Type B pancreatic cell (in vitro differentiated cells): ENCODE measurements at places on chromosomes 3 and 15.
A peak's percentile ranks its signal among the peaks of the same experiment; 100 is the strongest.

DNA sequence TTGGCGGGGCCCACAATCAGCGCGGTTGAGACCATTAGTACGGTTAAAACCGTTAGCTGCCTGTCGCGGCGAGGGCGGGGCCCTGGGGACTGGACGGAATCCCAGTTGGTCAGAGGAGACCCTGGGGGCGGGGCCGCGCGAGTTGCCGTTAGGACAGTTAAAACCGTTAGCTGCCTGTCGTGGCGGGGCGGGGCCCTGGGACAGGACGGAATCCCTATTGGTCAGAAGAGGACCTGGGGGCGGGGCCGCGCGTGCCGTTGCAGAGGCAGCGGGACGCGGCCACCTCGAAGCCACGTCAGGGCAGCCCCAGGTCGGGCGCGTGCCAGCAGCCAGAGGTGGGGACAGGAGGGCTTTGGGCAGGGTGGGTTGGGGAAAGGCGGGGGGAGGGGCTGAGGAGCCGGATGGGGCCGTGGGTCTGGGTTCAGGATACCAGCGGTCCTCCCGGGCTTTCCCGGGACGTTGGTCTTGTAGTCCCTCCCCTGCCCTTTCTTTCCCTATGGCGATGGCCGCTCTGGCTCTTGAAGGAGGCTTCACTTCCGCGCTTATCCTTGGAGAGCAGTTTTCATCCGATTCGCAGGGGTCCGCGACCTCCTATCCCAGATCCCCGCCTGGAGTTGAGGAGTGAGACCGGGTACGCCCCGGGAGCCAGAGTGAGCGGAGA is 28.0 kb downstream of the KLHDC8B start:
- DNase-seq, result no peak

DNA sequence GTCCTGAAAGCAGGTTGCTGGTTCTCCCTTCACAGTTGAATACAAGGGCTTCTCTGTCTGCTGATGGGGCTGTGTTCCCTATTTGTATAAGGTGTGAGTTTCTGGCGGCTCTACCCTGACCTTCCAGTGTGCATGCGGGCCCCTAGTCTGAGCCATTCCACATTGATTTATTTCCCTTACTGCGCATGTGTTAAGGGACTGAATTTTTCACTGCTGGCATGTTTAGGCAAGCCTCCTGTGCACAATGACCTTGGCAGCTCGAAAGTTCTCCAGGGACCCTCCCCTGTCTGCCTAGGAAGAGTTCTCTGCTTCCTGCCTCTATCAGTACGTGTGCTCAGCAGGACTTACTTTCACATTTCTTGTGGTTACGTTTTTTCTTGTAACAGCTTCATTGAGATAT is 11.4 kb downstream of the TRAK1 start:
- DNase-seq, result no peak

GRCh38 chr3:48656841-48657281 is 5.8 kb downstream of the CELSR3 start:
- DNase-seq, result no peak

DNA sequence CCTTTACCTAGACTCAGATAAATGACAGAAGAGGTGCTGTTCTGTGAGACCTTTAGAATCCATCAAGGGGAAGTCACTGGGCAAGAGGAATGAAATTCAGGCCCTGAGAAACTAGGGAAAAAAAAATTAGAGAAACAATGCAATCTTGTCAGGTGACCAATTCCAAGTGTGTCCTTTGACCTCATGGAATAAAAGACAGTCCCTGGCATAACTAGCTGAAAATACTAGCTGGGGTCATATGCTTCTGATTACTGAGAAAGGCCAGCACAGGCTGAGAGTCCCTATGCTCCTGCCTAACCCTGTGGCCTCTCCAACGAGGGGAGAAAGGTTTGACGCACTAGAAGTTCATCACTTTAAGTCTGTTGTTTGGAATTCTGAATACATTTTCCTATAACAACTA is 167.3 kb downstream of the XXYLT1 start:
- no peak for DNase-seq

GRCh38 chr15:23467110-23467600 is 20.1 kb upstream of the GOLGA6L2 start:
- DNase-seq, result no peak

DNA sequence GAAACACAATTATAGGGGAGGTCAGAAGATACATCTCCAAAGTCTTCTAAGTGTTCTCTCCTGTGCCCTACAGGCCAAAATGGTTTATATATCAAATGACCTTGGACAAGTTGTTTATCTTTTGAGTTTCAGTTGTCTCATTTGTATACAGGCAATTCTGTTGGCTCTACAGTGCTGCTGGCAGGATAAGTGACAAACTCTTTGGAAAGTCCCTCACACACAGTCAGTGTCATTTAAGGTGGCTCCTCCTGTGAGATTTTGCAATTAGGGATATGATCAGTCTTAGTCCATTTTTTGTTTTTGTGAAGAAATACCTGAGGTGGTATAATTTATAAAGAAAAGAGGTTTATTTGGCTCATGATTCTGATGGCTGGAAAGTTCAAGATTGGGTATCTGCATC is 1035.8 kb upstream of the CFAP20DC start:
- DNase-seq, result no peak

GRCh38 chr3:12797124-12797891 is 828 bp downstream of the CAND2 start:
- DNase-seq, result no peak

- DNase-seq, result no peak
Observed at GRCh38 chr15:48896869-48897814, 19.2 kb downstream of the EID1 start.

GRCh38 chr3:138188013-138188730 is 1.1 kb downstream of the ARMC8 start:
- DNase-seq, result no peak

DNA sequence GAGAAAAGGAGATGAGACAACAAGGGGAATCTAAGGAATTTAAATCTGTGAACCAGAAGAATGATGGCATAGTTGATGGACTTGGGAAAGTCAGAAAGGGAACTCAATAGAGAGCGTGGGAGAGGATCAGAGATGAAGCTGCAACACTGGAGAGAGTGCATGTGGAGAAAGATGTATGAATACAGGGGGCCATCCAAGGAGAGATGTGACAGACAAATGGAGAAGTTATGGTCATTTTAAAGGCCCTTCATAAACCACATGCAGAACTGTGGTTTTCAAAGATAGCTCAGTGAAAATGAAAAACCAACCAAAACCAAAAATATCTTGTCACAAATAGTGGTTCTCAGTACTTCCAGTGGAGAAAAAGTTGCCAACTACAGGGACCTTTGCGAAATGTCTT is 265.2 kb downstream of the SUCLG2 start:
- no peak for DNase-seq

GRCh38 chr3:184099806-184100686 is 3.2 kb downstream of the HTR3E start:
- DNase-seq, result no peak

DNA sequence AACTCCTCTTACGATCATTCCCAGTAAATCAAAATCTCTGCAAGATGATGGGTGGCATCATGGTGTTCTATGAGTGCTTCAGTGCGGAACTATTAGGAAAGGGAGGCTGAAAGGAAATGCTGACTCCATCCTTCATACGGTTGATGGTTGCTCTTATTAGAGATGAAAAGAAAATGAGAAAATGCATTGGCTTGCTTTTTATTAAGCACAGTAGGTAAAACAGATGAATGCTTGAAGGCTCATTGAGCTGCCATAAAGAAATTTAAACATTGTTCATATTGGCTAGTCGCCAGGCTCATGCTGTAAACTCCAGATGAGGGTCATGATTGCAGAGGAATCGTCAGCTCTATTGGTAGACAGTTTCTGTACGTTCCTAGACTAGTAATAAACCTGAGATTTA is 115.8 kb downstream of the EPHA3 start:
- no peak for DNase-seq

DNA sequence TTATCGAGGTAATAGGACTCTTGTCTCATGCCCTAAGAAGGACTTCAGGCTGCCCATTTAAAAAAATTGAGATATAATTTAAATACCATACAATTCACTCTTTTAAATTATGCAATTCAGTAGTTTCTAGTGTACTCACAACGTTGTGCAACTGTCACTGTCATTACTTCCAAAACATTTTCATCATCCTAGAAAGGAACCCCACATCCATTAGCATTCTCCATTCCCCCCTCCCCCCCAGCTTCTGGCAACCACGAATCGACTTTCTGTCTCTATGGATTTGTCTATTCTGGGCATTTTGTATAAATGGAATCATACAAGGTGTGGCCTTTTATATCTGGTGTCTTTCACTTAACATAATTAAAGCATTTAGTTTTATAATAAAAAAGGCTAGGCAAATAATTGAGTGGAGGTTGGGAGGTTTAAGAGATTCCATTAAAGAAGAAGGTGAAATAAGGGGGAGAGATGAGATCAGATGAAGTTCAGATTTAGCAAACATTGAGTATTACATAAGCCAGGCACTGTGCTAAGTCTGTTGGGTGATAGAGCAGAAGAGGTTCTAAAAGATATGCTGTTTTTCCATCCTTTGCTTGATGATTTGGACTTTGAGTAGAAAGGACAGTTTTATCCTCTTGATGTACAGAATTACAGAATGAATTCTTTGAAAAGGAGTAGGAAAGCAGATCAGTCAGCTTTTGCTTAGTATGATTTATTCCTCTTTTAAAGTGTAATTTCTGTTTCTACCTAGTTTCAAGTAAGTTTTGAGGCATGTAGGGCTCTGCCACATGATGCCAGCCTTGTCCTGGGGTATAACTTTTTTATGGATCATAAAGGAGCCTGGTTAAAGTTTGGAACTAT is 36.3 kb downstream of the UBE2E2 start:
- DNase-seq, result no peak

GRCh38 chr3:194095464-194095863 is 40.5 kb upstream of the HES1 start:
- DNase-seq, result no peak

- DNase-seq, result no peak
Observed at GRCh38 chr3:180184816-180185215, 148.1 kb upstream of the PEX5L start.

DNA sequence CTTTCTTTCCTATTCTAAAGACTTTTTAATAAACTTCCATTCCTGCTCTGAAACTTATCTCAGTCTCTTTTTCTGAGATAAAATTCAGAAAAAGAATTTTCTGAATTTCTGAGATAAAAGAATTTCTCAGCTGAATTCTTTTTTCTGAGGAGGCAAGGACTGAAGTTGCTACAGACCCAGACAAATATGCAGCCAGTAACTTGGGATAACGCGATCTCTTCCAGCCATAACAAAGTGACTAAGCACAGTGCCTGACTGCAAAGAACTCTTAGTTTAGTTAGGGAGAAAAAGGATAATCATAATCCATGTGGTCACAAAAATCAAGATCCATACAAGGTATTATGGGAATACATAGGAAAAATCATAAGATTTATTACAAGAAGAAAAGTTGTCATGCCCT is 222.0 kb upstream of the GAP43 start:
- no peak for DNase-seq

DNA sequence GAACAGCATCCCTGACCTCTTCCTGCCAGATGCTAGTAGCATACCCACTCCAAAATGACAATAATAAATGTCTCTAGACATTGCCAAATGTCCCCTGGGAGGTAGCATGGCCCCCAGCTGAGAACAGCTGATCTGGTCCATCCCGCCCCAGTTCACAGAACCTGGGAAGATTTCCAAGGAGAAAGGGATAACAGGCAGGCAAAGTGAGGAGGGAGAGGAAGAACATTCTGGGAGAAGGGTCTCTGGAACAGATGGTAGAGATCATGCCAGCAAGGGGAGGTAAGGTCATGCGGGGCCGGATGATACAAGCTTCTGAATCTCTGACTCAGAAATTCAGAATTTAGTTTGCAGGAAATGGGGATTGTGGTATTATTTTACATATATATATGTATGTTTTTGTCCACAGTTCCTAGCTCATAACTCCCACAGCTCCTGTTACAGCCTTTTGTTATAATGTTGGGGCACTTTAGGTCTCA is 192.7 kb downstream of the SUCLG2 start:
- no peak for DNase-seq

GRCh38 chr3:139281096-139281495 is 62.7 kb upstream of the MRPS22 start:
- DNase-seq, result no peak

- no peak for DNase-seq
Observed at GRCh38 chr3:100781301-100781700, 72.0 kb downstream of the TFG start.

DNA sequence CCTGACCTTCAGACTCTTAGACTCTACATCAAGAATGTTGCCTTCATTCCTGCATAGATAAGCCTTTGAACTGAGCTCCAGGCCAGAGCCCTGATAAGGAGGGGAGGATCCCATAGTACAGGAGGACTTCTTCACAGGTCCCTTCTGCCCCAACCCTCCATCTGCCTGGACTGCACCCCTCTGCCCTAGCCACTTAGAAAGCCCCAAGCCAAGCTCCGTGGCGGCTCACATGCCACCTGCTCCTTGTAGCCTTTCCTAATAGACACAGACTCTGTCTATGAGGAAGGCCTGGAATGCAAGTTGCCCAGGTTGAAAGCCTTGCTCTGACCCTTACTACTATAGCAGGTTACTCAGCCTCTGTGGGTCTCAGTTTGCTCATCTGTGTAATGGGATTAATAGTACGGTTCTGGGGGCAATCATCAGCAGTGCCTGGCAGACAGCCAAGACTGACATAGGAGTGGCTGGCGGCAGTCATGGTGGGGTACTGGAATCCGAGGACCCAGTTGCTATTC is 11.6 kb downstream of the PCSK6 start:
- DNase-seq, result no peak

- DNase-seq, result no peak
Observed at GRCh38 chr3:15823092-15823491, 25.3 kb upstream of the ANKRD28 start.

- DNase-seq, result peak; percentile 78
Observed at GRCh38 chr3:21750831-21751391, at the start of gene ZNF385D. Gene ZNF385D (minus strand): TSS chr3:21751210. CDS start chr3:21750916, 294 bp downstream.

GRCh38 chr3:14431452-14431916 is 29.1 kb downstream of the SLC6A6 start:
- DNase-seq, result no peak

DNA sequence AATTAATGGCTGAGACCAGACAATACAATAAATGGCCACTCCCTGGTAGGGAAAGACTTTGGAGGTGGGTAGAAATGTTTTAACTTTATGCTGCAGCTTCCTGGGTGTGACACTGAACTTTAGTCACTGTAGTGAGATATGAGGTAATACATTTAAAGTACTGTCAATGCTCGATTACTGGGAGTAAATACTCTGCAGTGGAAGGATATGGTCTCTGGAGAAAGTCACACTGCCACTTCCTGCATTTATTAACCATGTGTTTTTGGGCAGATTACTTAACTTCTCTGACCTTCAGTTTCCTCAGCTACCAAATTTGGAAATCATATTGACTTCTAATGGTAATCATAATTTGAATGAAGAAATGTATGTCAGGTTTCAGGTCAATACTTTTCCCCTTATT is 317.1 kb upstream of the TGFBR2 start:
- DNase-seq, result no peak

GRCh38 chr3:145767909-145768308 is 393.1 kb downstream of the PLOD2 start:
- DNase-seq, result no peak

DNA sequence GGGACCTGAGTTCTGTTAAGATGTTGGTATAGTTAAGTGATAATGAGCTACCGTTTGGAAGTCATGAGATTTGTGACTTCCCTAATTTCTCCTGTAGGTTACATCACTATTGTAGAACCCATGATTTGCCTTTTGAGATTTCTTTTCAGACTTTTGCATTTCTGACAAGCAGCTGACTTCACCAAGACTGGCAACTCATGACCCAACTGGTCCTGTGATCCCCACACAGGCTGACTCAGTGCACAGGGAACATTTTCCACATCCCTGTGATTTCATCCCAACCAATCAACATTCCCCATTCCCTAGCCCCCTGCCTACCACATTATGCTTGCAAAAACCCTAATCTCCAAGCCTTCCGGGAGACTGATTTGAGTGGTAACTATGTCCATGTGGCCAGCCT is 242.1 kb upstream of the PDZRN3 start:
- no peak for DNase-seq
